ENCODE measurements at places on chromosomes 7 and 10.

- DNase-seq, result peak; percentile 1
Observed at GRCh38 chr10:8473205-8473604, 418.7 kb downstream of the GATA3 start.

DNA sequence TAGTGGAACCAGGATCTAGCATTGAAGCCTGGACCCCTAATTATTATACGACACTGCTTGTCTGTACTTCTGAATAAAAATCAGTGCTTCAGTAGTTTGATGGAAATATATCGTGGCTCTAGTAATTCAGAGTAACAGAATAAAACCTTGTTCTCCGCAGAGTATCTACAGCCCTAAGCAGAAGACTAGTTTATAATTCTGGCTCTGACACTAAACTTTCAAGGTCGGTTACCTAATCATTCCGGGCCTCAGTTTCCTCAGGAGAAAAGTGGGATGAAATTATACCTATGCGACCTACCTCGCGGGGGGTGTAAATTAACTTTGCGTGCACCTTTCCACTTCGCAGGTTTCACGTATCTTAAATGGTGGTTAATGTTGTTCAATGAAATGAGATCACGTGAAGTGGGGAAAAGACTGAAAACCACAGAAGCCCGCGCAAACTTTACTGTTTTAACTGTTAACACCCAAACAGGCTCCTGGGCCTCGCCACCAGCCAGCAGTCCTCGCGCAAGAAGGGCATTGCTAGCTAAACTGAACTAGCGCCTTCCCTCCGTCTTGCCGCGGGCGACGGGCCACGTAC is 615 bp downstream of the THAP5 start:
- no peak for DNase-seq

GRCh38 chr7:73706126-73707044 is 13.1 kb downstream of the STX1A start:
- DNase-seq, result no peak

GRCh38 chr7:94335586-94335985 is 59.1 kb upstream of the COL1A2 start:
- no peak for DNase-seq

DNA sequence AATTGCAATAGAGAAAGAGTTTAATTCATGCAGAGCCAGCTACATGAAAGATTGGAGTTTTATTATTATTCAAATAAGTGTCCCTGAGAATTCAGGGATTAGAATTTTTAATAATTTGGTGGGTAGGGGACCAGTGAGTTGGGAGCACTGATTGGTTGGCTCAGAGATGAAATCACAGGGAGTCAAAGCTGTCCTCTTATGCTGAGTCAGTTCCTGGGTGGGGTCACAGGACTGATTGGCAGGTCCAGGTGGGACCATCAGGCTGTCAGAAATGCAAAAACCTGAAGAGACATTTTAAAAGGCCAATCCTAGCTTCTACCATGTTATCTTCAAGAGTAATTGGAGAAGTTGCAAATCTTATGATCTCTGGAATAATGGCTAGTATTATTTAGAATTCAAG is 56.0 kb upstream of the KAT6B start:
- DNase-seq, result no peak

DNA sequence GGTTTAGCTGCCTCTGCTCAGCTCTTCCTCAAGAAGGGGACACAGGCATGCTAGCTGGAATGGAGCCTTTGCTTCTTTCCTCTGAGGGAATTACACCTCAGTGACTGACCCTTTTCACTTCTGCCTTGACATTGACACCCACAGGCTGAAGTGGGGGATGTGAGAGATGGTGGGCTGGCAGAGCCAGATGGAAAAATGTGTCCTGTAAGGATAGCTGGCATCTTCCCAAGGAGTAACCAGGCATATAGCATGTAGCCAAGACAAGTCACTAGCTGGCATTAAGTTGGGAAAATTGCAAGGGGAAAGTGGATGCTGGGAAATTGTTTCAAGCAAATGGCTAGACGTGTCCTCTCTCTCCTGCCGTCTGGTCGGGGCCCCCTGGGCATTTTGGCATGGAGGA is 19.9 kb downstream of the STMP1 start:
- DNase-seq, result no peak

DNA sequence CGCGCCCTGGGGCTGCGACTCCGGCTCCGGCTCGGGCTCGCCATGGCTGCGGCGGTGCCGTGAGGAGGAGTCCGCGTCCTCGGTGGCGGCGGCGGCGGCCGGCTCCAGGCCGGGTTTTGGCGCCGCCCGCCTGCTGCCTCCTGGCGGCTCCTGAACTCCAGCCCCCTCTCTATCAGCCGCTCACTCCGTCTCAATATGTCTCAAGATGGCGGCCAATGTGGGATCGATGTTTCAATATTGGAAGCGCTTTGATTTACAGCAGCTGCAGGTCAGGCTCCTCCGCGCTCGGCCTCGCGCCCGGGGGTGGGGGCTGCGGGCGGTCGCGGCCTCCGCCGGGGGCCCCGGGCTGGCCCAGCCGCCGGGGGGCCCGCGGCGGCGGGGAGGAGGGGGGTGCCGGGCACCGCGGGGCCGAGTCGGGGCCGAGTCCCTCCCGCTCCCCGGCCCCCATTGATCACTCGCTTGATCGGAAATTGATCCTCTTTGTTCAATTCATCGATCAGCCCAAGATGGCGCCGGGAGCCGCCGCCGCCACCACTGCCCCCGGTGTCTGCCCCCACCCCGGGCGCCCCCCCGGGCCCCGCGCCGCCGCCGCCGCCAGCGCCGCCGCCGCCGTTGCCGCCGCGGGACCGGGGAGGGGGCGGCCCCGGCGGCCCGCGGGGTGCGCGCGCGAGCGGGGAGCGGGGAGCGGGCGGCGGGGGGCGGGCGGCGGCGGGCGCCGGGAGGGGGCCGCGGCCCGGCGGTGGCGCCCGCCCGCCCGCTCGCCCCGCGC is 1.4 kb upstream of the CUX1 start:
- peak; percentile 45 for DNase-seq

DNA sequence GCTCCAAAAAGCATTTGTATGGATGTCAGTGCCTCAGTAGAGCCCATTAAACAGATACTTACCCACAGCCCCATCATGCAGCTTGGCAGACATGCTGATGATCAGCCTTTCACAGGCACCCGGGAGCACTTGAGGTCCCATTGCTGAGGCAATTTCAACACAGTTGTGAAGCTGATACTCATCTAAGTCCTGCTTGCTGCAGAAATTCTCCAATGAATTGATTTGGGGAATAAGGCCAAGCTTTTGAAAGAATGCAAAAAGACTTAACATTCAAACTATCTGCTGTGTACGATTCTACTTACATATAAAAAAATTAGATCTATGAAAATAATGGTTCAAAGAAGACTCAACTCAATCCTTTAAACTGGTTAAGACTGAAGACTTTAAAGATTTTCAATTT is 60.5 kb downstream of the LAMB4 start:
- no peak for DNase-seq

GRCh38 chr7:57579454-57579853 is 129.5 kb downstream of the ZNF716 start:
- DNase-seq, result no peak

DNA sequence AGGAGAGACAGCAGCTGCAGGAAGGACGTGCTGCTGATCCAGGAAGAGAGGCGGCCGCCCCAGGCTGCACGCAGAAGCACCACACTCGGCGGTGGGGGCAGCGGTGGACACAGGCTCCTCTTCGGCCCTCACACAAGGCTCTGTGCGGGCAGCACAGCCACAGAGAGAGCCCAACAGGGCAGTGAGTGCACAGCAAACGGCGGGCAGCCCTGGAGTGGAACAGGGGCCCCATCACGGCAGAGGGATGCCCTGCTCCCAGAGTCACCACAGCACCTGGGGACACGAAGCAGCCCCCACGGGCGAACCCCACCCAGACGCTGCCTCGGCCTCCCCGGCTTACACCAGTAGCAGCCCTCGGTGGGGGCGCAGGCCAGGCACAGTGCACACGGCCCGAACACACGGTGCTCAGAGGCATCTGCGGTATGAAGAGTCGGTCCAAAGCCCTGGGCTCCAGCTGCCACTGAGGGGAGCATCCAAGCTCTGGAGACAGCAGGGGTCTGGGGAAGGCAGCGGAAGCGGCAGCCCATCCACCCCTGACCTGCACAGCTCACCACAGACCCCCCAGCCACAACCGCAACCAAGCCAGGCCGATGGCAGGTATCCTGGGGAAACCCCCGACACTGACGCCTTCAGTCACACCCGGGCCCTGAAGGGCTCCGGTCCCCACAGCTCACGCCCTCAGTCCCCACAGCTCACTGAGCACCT is 16.8 kb downstream of the NUDT1 start:
- no peak for DNase-seq

GRCh38 chr7:76368190-76368589 is 9.4 kb upstream of the YWHAG start:
- no peak for DNase-seq

- DNase-seq, result no peak
Observed at GRCh38 chr10:78384049-78384431, 350.4 kb downstream of the RPS24 start.

- DNase-seq, result no peak
Observed at GRCh38 chr7:117251687-117252086, 71.2 kb downstream of the WNT2 start.

- no peak for DNase-seq
Observed at GRCh38 chr10:24462291-24462813, 253.4 kb downstream of the KIAA1217 start.

- no peak for DNase-seq
Observed at GRCh38 chr7:43849047-43849446, 20.3 kb downstream of the MRPS24 start.

GRCh38 chr7:81206667-81207360 is 288.0 kb upstream of the SEMA3C start:
- DNase-seq, result no peak

DNA sequence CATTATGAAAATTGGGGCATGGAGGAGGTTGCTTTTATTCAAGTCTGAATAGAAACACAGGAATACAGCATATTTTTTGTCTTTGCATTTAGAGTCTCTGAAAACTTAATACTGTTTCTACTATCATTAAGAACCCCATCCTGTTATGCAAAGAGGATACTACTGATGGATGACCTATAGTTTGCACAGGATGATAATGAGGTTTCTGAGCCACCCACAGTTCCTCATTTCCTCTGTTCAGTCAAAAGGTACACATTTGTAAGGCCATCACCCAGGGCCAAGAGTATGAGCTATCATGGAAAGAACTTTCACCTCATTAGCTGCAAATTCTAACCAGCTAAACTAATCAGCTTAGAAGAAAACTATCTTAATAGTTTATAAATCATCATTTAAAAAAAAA is 213.0 kb upstream of the CHRM2 start:
- DNase-seq, result no peak

GRCh38 chr10:97768322-97769315 is 3.2 kb downstream of the SFRP5 start:
- no peak for DNase-seq

- DNase-seq, result no peak
Observed at GRCh38 chr7:106177738-106178592, 65.9 kb upstream of the SYPL1 start.

DNA sequence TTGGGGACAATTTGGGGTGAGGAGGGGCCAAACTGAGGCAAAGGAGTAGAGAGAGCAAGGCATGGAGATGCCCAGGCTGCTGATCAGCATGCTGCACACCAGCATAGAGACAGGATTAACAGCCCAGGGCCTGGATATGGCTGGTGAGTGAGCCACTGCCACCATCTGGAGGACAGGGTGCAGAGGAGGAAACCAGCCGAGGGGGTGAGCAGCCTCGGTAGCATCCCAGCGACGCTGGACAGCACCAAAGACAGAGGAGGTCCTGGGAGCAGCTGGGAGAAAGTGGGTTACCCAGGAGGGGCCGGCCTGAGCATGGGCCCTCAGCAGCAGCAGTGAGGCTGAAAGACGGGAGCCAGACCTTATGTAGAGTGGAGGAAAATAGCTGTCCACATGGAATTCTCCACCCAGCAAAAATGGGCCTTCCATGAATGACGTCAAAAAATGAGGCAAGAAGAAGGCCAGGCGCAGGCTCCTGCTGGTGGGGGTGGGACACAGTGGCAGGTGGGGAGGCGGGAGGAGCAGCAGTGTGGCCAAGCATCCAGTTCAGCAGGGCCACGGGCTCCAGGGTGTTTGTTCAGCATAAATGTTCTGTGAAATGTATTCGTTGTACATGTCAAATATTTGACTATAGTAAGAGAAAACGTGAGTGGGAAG is 16.7 kb downstream of the RET start:
- no peak for DNase-seq

GRCh38 chr10:100612601-100613595 is 77.2 kb downstream of the HIF1AN start:
- no peak for DNase-seq

- no peak for DNase-seq
Observed at GRCh38 chr10:78853864-78854263, 214.9 kb upstream of the ZMIZ1 start.

- no peak for DNase-seq
Observed at GRCh38 chr10:24706479-24707118, 17.1 kb downstream of the ARHGAP21 start.

DNA sequence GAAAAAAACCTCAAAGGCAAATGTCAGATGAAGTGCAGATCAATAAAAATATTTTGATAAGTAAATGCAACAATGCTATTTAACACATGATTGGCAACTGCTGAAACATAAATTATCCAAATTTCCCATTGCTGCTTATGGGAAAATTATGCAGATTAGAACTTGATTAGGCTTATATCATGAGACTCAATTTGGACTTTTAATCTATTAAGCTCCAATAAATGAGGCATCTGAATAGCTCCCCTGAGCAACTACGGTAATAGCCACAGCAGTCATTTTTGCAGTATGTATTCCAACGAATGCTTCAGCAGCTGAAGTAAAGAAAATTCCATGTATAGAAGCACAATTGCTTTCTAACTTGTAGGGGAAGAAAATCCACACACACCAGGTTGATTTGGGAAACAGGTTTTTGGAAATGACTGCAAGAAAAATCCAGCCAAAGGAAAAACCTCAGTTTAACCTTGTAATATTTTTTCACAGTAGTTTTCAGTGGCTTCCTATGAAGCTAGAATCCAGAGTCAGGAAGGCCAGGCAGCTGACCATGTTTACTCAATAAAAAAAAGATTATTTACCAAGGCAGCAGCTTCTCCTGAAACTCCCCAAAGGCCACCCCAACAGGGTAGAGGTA is 716.1 kb downstream of the KCNMA1 start:
- DNase-seq, result no peak

GRCh38 chr7:70410134-70410750 is 721.7 kb upstream of the GALNT17 start:
- no peak for DNase-seq

GRCh38 chr7:34761627-34762026 is 103.6 kb downstream of the NPSR1 start:
- DNase-seq, result no peak

- no peak for DNase-seq
Observed at GRCh38 chr10:100254191-100254590, 13.2 kb downstream of the CWF19L1 start.

DNA sequence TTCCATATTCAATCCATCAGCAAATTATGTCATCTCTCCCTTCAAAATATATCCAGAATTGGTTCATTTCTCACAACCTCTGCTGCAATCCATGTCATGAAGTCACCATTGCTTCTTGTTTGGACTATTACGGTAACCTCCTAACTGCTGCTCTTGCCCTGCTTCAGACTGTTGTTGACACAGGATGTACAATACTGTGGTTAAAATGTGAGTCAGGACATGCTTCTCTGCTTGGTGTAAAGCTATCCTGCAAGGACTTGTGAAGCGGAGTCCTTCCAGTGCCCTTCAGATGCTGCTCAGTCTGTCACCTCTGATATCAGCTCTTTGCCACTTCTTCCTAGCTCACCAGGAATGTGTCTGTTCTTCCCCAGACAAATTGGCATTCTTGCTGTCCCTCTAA is 10.4 kb upstream of the NXPH1 start:
- no peak for DNase-seq

All from effector memory CD4-positive, alpha-beta T cell (primary cell).